ENCODE measurements at places on chromosomes 7 and 10.

GRCh38 chr7:552868-553635, 33.4 kb upstream of the PDGFA start:
- DNase-seq: no peak

DNA sequence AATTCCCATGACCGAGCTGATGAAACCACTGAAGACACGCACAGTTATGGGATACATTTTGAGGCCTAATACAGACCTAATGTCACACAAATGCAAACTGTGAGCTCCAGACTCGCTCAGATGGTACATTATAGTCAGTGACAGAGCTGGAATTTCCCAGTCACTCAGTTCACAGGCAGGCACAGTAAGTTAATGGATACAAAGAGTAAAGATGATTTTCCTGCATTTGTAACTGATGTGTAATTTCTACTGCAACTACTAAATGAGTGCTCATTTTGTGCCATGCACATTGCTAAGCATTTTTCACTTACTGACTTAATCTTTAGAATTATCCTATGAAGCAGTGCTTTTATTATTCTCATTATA, 56.5 kb downstream of the ENO4 start:
- no peak for DNase-seq

DNA sequence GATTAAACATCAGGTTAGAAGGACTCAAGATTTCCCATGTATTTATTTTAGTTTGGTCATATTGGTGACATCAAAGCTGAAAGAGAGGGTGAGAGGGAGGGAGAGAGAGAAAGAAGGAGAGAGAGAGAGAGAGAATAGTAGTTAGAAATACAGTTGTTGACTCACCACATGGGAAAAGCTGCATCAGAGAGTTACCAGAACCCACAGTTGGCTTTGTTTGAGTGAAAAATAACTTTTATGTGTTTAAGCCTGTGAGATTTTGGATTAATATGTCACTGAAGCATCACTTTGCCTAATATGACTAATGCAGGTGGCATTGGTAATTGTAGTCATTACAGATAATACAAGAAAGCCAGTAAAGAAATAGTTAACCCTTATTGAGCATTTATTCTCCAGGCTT, 303.9 kb downstream of the REEP3 start:
- DNase-seq: no peak

- DNase-seq: no peak
Observed at GRCh38 chr10:101906586-101907183, 63.1 kb upstream of the KCNIP2 start.

- no peak for DNase-seq
Observed at GRCh38 chr7:82039621-82040020, 269.8 kb upstream of the HGF start.

- DNase-seq: no peak
Observed at GRCh38 chr7:131300572-131301466, 26.9 kb upstream of the MKLN1 start.

GRCh38 chr10:73840056-73840402, 28.6 kb upstream of the NDST2 start:
- DNase-seq: no peak

- peak; percentile 3 for DNase-seq
Observed at GRCh38 chr7:12458520-12459131, 55.0 kb upstream of the VWDE start.

GRCh38 chr10:44832595-44833390, 78.3 kb upstream of the TMEM72 start:
- no peak for DNase-seq

DNA sequence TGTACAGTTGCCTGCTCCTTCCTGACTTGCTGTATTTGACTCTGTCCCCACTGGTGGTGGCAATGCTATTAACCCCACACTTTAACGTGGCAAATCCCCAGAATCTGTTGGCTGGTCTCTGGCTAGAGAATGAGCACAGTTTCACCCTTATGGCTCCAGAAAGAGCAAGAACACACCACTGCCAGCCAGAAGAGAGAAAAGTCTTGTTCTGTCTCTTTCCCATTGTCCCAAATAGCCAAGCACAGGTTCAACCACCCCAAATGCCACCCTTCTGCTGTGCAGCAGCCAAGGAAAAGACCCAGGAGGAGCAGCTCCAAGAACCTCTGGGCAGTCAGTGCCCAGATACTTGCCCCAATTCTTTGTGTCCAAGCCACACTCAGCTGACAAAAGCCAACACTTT, 11.3 kb downstream of the SLC16A9 start:
- DNase-seq: no peak

DNA sequence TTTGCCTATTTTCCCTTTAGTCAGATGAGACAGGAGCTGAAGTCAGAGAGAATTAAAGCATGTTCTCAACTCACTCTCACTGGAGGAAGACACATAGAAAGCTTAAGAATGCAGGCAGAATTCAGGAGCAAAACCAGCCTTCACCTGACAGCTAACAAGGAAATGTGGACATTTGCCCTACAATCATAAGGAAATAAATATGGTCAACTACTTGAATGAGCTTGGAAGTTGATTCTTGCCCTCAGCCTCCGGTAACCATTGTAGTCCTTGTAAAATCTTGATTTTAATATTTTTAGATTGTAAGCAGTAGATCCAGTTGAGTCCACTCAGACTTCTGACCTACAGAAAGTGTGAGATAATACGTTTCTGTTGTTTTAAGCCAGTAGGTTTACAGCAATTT, 752.5 kb upstream of the ZWINT start:
- DNase-seq: no peak

DNA sequence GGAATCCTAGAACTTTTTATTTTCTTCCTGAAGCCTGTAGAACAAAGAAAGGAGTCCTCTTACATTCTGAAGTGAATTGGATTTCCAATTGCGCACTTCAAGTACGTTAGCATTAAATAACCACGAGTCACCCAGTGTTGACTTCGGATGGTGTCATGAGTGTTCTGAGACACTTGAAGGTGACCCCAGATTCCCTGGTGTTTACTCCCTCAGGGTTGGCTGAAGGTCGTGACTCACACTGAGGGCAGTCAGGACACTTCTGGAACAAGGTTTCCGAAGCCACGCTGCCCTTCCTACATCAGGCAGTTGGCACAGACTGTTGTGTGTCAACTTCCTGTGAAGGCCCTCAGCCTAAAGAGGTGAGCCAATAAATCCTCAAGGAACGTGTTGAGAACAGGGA, 186.6 kb upstream of the CELF2 start:
- DNase-seq: no peak

DNA sequence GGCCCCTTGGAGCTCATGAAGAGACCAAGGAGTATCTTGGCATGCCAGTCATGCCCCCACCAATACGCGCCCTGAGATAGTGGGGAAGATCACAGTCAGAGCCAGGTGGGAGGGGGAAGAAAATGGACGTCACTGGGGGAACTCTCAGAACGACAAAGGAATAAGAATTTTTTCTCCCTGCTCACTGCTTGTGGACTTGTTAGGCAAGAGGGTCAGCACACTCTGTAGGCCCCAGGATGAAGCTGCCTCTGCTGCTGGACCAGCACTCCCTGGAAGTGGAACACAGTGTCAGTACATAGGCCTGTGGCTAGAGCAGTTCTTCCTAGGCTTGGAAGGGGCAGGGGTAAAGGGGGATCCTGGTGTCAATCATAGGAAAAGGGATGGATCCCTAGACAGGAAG, 46.5 kb downstream of the DRGX start:
- no peak for DNase-seq

- no peak for DNase-seq
Observed at GRCh38 chr10:29603223-29603896, 31.4 kb downstream of the SVIL start.

- DNase-seq: no peak
Observed at GRCh38 chr10:24575481-24576002, 148.1 kb downstream of the ARHGAP21 start.

- peak; percentile 95 for DNase-seq
Observed at GRCh38 chr10:22320591-22321155, at the start of gene BMI1. Gene BMI1 (plus strand): TSS chr10:22321099. CDS start chr10:22326450, 5,351 bp downstream.

GRCh38 chr10:74598891-74599566, 227.4 kb upstream of the KAT6B start:
- no peak for DNase-seq

DNA sequence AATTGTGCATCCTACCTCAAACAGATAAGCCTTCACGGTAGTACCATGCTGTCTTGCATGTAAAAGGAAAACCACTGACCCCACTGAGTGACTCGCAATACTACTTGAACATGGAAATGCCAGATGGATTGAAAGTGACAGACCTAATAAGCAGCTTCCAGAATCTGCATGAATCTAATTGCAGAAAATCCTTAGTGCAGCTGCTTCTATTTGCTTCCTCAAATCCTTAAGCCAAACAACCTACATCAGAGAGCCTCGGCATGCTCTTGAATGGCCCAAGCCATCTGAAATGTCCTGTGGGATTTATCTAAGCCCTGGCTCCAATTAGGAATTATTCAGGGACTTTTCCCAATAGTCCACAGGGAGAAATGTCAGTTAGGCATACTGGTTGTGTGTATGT, 509.5 kb upstream of the CELF2 start:
- no peak for DNase-seq

DNA sequence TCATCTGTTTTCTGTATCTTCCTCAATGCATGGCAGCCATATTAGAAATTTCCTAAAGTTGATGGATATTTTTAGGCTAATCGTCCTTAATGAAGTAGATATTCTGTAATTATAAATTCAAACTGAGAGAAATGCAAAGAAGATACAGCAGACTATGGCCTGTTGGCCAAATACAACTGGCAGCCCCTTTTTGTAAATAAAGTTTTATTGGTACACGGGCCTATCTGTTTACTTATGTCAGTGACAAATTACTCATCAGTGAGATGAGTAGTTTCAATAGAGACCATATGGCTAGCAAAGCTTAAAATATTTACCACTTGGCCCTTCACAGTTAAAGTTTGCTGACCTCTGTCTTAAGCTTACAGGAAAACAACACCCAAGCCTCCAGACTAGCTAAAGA, 112.3 kb downstream of the HTR7 start:
- DNase-seq: no peak

GRCh38 chr7:77479536-77480088, 57.5 kb upstream of the PTPN12 start:
- no peak for DNase-seq

DNA sequence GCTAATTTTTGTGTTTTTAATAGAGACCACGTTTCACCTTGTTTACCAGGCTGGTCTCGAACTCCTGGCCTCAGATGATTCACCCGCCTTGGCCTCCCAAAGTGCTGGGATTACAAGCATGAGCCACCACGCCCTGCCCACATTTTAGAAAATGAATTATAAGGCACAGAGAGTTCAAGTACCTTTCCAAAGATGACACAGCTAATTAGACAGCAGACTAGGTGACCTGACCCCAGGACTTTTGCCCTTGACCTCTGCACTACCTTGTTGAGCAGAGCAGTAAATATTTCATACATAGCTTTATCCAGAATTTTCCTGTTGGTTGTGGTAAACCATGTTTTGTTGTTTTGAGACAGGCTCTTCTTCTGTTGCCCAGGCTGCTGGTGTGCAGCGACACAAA, 131.3 kb upstream of the KCTD7 start:
- DNase-seq: no peak

DNA sequence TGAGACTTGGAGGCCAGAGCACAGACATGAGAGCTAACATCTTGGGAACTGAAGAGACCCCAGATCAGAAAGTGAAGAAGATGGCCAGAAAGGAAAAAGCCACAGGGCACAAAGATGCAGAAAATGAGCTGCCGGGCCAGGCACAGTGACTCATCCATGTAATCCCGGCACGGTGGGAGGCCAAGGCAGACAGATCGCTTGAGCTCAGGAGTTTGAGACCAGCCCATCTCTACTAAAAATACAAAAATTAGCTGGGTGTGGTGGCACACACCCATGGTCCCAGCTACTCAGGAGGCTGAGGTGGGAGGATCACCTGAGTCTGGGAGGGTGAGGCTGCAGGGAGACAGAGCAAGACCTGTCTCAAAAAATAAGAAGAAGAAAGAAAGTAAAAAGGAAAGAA, 81.4 kb upstream of the MGMT start:
- no peak for DNase-seq

GRCh38 chr7:42338916-42339540, 102.0 kb upstream of the GLI3 start:
- DNase-seq: no peak

GRCh38 chr10:9294132-9294663, 1239.7 kb downstream of the GATA3 start:
- DNase-seq: no peak

DNA sequence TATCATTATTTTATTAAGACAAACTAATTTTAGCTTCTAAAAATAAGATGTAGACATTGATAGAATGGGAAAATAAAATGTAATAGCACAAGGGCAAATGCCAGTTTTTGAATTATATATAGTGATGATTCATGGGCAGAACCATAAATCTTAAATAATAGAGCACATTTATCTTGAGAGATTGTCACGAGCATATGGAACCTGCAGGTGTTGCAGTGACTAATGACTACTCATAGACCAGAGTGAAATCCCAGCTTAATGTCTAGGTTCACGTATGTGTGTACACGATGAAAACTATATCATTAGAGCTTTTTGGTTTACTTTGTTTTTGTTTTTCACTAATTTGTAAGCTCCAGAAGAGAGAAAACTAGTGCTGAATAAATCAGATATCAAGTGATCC, 150.2 kb upstream of the CACNA2D1 start:
- DNase-seq: no peak

DNA sequence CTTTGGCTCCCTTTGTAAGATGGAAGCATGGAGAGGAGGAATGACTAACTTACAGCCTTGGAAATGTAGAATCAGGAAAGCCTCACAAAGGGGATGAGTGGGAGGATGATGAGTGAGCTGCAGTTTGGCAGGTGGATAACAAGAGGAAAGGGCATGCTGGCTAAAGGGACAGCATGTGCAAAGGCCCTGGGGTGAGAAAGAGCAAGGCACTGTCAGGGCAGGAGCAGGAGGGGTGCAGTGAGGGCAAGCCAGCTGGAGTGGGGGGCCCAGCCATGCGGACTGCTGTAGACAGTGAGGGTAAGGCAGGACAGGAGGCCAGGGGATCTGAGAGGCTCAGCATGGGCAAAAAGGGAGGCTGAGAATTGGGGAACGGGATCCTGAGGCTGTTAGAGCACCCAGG, 20.5 kb downstream of the TLL2 start:
- no peak for DNase-seq

- no peak for DNase-seq
Observed at GRCh38 chr10:1677307-1677939, 59.9 kb downstream of the ADARB2 start.

GRCh38 chr7:74039337-74039736, 11.4 kb downstream of the ELN start:
- no peak for DNase-seq

DNA sequence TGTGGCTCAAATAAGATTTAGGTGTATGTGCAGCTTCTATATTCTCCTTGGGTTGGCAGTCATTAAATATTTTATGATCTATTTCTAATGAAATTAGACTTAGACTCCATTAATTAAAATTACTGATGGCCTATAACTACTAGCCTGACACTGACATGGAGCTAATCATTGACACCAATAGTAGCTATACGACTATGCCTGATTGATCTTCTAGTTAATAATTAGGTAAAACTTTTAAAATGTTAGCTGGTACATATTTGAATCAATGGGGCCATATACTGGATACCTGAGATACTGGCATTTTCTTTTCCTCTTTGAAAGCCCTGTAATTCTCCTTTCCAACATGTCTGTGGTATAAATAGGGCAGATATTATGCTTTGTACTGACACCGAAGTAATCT, 14.4 kb downstream of the WEE2 start:
- DNase-seq: no peak

Data from 8988T (cell line).